ENCODE measurements at places on chromosomes 2 and 18.

DNA sequence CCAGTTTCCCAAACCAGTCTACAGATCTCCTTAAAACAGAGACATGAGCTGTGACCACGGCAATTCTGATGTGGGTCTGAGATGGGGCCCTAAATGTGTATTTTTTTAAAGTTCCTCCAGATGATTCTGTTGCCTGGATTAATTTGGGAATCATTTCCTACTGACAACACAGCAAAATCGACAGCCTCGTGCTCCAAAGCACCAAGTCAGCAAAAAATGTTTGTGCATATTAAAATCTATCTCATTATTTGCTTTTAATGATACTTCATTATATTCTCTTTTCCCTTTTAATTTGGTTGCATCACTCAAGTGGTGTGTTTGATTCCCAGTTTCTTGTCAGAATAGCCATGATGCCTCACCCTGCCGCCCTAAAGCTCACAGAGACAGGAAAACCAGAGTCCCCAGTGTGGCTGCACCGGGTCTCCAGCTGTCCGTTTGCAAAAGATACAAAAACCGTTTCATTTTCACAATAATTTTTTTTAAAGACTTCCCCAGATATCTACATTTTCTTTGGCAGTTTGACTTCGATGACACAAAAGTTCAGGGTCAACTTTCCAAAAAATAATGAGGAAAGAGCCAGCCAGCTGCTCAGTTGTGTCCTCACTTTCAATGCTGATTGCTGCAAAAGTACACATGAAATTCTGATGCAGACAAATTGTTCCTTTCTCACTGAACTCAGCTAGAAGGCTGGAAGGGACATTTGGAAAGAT is 443.2 kb upstream of the ID2 start:
- peaks cover 3% of the 10 kb centered on the region for H3K36me3 ChIP-seq
- no peaks in the 10 kb centered on the region for H3K27me3 ChIP-seq
- peaks cover 5% of the 10 kb centered on the region for H3K4me1 ChIP-seq

DNA sequence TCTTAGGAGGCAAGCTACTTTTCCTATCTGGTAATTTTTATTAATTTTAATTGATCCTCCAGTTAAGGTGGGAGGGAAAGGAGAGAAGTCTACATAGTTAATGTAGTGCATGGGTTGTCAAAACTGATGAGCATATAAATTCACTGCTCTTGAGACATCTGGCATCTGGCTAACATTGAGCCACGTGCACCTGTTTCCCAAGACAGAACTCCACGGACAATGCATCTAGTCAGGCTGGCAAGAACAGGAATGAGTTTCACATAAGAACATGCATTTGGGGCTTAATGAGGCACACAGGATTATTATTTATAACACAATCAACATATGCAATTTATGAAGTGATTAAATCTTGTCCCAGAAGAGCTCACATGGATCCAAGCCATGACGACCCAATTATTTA is 16.2 kb upstream of the RAB1A start:
- H3K4me1 ChIP-seq, result no peaks in the 10 kb centered on the region
- H3K36me3 ChIP-seq, result no peaks in the 10 kb centered on the region
- H3K4me3 ChIP-seq, result no peak overlapping the region
- no peaks in the 10 kb centered on the region for H3K27me3 ChIP-seq

GRCh38 chr2:223460774-223461211 is 141.4 kb downstream of the SCG2 start:
- no peaks in the 10 kb centered on the region for H3K27me3 ChIP-seq
- H3K36me3 ChIP-seq, result no peaks in the 10 kb centered on the region
- no peaks in the 10 kb centered on the region for H3K4me1 ChIP-seq
- no peak for DNase-seq

DNA sequence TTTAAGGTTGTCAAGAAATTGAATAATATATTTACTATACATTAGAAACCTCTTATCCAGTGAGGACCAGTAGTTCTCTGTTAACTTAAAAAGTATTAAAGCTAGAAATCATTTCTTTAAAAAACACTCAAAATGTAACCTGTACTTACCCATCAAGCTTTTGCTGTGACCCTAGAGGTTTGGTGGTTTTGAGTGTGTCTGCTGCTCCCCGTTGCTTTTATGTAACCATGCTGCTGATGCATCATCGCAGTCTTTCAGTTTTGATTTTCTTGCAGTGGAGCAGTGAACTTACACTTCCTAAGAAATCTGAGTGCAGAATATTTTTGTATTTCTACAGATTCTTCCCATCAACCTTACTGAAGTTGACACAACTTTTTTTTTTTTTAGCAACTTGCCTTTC is 34.2 kb downstream of the MRPS9 start:
- no peaks in the 10 kb centered on the region for H3K36me3 ChIP-seq
- H3K27me3 ChIP-seq, result no peaks in the 10 kb centered on the region
- peaks cover 7% of the 10 kb centered on the region for H3K4me1 ChIP-seq
- H3K27ac ChIP-seq, result no peak overlapping the region

DNA sequence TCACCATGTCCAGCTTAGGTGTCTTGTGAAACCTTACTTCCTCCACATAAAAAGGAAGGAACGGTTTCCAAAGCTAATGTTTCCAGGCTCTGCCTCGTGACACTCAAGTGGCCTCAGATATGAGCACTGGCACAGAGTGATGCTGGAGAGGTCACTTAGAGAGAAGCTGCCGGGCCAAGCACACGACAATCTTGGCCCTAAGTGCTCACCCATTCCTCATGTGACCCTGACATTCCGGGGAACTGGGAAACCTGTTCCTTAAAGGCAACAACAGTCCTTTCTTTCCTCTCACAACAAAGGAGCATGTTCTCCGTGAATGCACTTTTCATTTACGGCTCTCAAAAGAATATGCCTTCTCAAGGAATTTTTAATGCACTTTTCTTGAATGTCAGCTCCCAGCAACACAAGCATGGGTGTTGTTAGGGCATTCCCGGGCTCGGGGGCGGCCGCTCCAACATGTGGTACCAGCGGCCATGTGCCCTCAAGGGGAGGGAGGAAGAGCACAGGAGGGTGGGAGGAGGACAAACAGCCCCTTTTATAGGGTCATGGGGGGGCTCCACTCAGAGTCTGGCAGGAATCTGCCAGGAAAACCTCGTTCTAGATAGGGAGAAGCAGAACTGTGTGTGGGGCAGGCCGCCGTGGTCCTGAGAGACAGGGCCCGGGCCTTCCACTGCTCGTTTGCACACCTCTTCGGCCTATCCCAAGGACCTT is 118.6 kb downstream of the MBP start:
- no peaks in the 10 kb centered on the region for H3K36me3 ChIP-seq
- H3K27me3 ChIP-seq, result no peaks in the 10 kb centered on the region
- H3K4me3 ChIP-seq, result no peak overlapping the region
- DNase-seq, result no peak
- H3K27ac ChIP-seq, result no peak overlapping the region
- H3K4me1 ChIP-seq, result peaks cover 4% of the 10 kb centered on the region

- H3K4me1 ChIP-seq, result peaks cover 6% of the 10 kb centered on the region
- H3K27me3 ChIP-seq, result peaks cover 85% of the 10 kb centered on the region
- H3K36me3 ChIP-seq, result no peaks in the 10 kb centered on the region
- no peak overlapping the region for H3K27ac ChIP-seq
Measured at GRCh38 chr2:44938287-44939105, 3.0 kb upstream of the SIX3 start.

GRCh38 chr2:45242161-45242741 is 233.0 kb upstream of the SIX2 start:
- no peak overlapping the region for H3K4me3 ChIP-seq
- no peaks in the 10 kb centered on the region for H3K36me3 ChIP-seq
- H3K27me3 ChIP-seq, result no peaks in the 10 kb centered on the region
- no peak for DNase-seq
- no peaks in the 10 kb centered on the region for H3K4me1 ChIP-seq

GRCh38 chr2:19902216-19902740 is 495 bp upstream of the TTC32 start:
- DNase-seq, result no peak
- no peaks in the 10 kb centered on the region for H3K36me3 ChIP-seq
- peak overlapping the region; percentile 99 for H3K4me3 ChIP-seq
- peak overlapping the region; percentile 47 for H3K27ac ChIP-seq
- no peaks in the 10 kb centered on the region for H3K27me3 ChIP-seq
- no peaks in the 10 kb centered on the region for H3K4me1 ChIP-seq

- H3K4me1 ChIP-seq, result no peaks in the 10 kb centered on the region
- no peak overlapping the region for H3K4me3 ChIP-seq
- no peak overlapping the region for H3K27ac ChIP-seq
- H3K27me3 ChIP-seq, result no peaks in the 10 kb centered on the region
Measured at GRCh38 chr2:86315084-86315483, 22.3 kb downstream of the REEP1 start.

- no peaks in the 10 kb centered on the region for H3K4me1 ChIP-seq
- no peaks in the 10 kb centered on the region for H3K27me3 ChIP-seq
- DNase-seq, result no peak
- no peaks in the 10 kb centered on the region for H3K36me3 ChIP-seq
Measured at GRCh38 chr2:135991861-135992260, 6.4 kb upstream of the DARS1 start.

- H3K36me3 ChIP-seq, result peaks cover 11% of the 10 kb centered on the region
- no peaks in the 10 kb centered on the region for H3K4me1 ChIP-seq
- no peaks in the 10 kb centered on the region for H3K27me3 ChIP-seq
- H3K4me3 ChIP-seq, result no peak overlapping the region
- H3K27ac ChIP-seq, result no peak overlapping the region
Measured at GRCh38 chr2:152585830-152586484, 131.3 kb downstream of the PRPF40A start.

GRCh38 chr2:236849940-236850339 is 235.7 kb upstream of the COPS8 start:
- H3K27ac ChIP-seq, result no peak overlapping the region
- DNase-seq, result no peak
- H3K4me3 ChIP-seq, result no peak overlapping the region
- H3K36me3 ChIP-seq, result peaks cover 6% of the 10 kb centered on the region
- H3K27me3 ChIP-seq, result no peaks in the 10 kb centered on the region

DNA sequence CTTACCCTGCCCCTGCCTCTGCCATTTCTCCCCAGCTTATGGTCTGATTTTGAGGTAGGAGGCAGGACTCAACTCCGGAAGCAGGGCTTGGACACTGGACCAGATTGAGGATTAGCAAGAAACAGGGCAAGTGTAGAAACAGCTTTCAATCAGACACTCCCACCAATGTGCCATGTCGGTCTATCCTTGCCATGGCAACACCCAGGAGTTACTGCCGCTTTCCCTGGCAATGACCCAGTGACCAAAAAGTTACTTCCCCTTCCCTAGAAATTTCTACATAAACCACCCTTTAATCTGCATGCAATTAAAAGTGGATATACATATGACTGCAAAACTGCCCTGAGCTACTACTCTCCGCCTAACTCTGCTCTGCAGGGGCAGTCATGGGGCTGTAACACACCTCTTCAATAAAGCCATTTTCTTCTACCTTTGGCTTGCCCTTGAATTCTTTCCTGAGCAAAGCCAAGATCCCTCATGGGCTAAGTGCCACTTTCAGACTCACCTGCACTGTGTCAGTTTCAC is 156.7 kb downstream of the LPIN1 start:
- H3K27ac ChIP-seq, result no peak overlapping the region
- no peak for DNase-seq
- H3K4me1 ChIP-seq, result no peaks in the 10 kb centered on the region
- no peaks in the 10 kb centered on the region for H3K36me3 ChIP-seq
- H3K27me3 ChIP-seq, result no peaks in the 10 kb centered on the region
- H3K4me3 ChIP-seq, result no peak overlapping the region

GRCh38 chr2:146477383-146477782 is 1367.4 kb upstream of the ACVR2A start:
- 0 out of 3 replicates have a peak, but pooled peaks cover 5% of the 10 kb centered on the region for H3K36me3 ChIP-seq
- H3K4me1 ChIP-seq, result no peaks in the 10 kb centered on the region
- H3K27ac ChIP-seq, result no peak overlapping the region
- no peak for DNase-seq
- H3K4me3 ChIP-seq, result no peak overlapping the region

- peaks cover 28% of the 10 kb centered on the region for H3K27me3 ChIP-seq
- no peak overlapping the region for H3K4me3 ChIP-seq
- no peak overlapping the region for H3K27ac ChIP-seq
- no peaks in the 10 kb centered on the region for H3K36me3 ChIP-seq
- DNase-seq, result no peak
Measured at GRCh38 chr2:100821911-100822265, 1.9 kb downstream of the NPAS2 start.

GRCh38 chr2:240565333-240566202 is 2.7 kb upstream of the RNPEPL1 start:
- H3K27ac ChIP-seq, result no peak overlapping the region
- H3K36me3 ChIP-seq, result no peaks in the 10 kb centered on the region
- H3K4me1 ChIP-seq, result peaks cover 2% of the 10 kb centered on the region
- no peak overlapping the region for H3K4me3 ChIP-seq

DNA sequence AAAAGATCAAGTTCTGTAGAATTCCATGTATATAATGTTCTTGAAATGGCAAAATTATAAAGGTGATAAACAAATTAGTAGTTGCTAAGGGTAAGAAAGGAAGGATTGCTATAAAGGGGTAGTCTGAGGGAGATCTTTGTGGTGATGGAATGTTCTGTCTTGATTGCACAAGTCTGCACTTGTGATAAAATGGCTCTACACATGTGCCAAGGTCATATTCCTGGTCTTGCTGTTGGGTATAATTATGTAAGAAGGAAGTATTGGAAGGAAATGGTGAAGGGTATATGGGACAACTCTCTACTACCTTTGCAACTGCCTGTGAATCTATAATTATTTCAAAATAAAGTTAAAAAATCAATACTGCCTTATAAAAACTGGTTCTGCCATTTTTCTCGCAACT is 15.3 kb downstream of the SGPP2 start:
- no peaks in the 10 kb centered on the region for H3K27me3 ChIP-seq
- H3K36me3 ChIP-seq, result no peaks in the 10 kb centered on the region
- DNase-seq, result no peak

- H3K27me3 ChIP-seq, result no peaks in the 10 kb centered on the region
- no peak overlapping the region for H3K4me3 ChIP-seq
- no peak overlapping the region for H3K27ac ChIP-seq
- H3K36me3 ChIP-seq, result peaks cover 7% of the 10 kb centered on the region
- DNase-seq, result no peak
Measured at GRCh38 chr2:8043295-8043694, 638.6 kb upstream of the ID2 start.

DNA sequence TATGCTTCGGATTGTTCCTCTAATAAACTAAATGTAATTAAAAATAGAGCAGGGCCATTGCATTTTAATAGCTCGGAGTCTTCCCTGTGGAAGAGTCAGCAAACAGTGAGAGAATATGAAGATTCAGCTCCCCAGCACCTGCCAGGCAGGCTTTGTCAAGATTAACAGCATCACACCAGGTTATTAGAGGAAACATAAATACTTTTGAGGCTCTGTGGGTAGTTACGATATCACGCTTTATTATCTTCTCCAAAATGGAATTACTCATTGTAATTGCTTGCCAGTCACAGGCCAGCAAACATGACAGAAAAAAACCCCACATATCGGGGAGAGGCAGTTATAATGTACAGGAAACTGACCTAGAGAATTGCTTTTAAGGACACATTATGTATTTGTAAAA is 303.9 kb downstream of the CPS1 start:
- H3K4me1 ChIP-seq, result peaks cover 11% of the 10 kb centered on the region
- H3K27ac ChIP-seq, result no peak overlapping the region
- H3K27me3 ChIP-seq, result no peaks in the 10 kb centered on the region
- no peak for DNase-seq
- no peaks in the 10 kb centered on the region for H3K36me3 ChIP-seq

DNA sequence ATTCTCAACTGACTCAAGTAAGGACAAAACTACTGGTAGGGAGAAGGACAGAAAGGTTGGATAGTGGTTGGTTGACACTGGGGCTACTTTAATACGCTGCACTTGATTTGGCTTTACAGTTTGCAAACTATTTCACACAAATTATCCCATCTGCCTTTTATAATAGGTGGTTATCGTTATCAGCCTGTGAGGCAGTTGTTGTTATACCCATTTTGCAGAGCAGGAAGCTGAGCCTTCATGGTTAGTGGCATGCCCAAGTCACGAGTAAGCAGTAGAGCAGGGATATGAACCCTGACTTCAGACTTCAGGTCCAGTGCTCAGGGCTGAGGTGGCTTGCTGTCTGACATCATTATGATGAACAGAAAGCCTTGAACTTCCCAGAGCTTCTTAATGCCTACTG is 5.3 kb downstream of the CTIF start:
- peaks cover 6% of the 10 kb centered on the region for H3K36me3 ChIP-seq
- H3K27ac ChIP-seq, result no peak overlapping the region
- H3K4me1 ChIP-seq, result peaks cover 33% of the 10 kb centered on the region
- no peak for DNase-seq
- H3K4me3 ChIP-seq, result no peak overlapping the region
